NCI-H345 (cell line): ENCODE measurements at places on chromosomes 6 and 20.
A peak's percentile ranks its signal among the peaks of the same experiment; 100 is the strongest.

GRCh38 chr6:150503586-150504339, 95.9 kb upstream of the PLEKHG1 start:
- DNase-seq, result no peak

DNA sequence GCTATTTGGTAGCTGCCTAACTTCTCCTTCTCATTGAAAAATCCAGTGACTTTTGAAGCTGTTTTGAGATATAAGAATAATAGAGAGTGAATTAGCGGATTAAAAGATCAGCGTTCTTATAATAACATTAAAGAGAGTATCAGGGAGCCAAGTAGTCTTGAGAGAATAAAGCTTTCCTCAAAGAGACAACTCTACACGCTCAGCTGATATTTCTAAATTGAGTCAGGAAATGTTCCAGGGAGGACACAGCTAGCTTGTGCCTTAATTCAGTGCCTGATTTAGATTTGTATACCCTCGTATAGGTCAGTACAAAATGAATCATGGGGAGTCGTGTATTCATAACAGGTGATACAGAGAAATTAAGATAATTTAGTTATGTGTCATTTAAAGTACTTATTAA, 75.1 kb upstream of the QKI start:
- DNase-seq, result no peak

- DNase-seq, result no peak
Observed at GRCh38 chr20:50919567-50919966, 11.7 kb downstream of the ADNP start.

- no peak for DNase-seq
Observed at GRCh38 chr6:131336596-131336995, 201.3 kb downstream of the AKAP7 start.

GRCh38 chr6:52049252-52050050, 38.0 kb downstream of the PKHD1 start:
- peak; percentile 31 for DNase-seq

DNA sequence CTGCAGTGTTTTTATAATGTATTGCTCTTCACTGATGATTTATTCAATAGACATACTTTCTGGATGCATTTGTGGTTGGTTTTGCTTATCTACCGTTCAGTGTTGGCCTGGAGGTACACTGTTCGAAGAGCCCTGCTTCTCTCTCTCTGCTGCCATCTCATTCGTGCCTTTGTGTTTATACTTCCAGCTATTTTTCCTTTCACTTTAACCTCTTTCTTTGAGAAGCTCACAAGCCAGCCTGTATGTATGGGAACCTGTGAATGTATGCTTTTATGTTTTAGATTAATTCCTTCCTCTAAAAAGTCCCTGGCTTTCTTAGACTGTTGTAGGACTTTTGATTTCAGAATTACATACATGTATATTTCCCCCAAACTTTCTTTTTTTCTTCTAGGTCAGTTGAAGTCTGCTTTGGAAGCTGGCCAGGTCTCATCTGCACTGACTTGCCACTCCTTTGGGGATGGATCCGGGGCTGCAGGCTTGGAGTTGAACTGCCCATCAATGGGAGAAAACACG, 83.0 kb downstream of the SCAND1 start:
- DNase-seq, result no peak

GRCh38 chr6:79506251-79506650, 31.0 kb downstream of the LCA5 start:
- DNase-seq, result no peak

DNA sequence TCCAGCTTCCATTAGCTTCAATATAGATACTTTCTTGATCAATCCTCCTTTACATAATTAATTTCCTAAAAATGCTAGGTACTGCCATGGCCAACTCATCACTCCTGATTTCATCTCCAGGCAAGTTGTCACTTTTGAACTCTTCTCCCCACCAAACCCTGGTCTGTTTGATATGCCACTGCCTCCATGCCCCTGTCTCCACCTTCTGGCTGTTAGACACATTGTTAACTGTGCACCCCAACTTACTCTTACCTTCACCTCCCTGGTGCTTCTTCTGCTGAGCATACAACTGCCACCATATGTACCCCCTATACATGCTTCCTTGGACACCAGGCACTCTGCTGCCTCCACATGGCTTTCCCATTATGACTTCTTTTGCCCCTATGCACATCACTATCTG, 21.9 kb upstream of the AIG1 start:
- DNase-seq, result no peak

DNA sequence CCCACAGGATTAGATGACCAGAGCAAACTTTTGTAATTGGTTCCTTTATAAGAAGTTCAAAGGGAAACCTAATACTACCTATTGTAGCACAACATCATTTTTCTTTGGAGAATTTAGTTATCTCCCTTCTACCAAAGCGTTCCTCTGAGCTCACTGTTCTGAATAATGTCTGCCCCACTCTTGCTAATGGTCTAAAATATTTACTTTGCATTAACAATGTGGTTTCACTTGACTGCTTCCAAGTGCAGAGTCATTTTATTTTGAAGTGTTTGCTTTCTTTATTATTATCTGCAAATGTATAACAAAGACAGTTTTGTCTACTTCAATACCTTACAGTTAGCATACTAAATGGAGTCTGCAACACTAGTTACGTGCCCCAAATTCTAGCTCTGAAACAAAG, 15.0 kb downstream of the TRAPPC3L start:
- DNase-seq, result peak; percentile 51

GRCh38 chr6:13242178-13242577, 86.2 kb downstream of the TBC1D7 start:
- no peak for DNase-seq

DNA sequence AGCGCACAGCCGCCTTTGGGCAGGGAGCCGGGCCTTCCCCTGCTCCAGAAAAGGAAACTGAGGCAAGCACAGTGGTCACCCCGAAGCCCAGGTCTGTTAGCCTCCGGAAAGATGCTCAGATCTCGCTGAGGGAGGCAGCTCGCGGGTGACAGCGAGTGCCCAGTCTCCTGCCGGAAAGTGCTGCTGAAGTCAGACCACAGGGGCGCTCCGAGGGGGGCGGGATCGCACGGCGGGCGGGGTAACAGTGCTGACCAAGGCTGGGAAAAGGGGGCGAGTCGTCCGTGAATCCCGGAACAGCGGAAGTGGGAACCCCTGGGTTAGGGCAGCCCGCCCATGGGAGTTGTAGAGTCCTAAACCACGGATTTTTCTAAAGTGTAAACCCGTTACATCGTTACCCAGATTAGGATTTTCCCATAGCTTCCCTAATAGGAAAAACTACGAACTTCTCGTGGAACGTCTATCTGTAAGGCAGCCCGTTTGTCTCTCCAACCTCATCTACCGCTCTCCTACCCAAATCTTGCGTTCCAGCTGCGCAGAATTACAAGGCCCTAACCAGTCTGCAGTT, 504 bp downstream of the VPS16 start:
- DNase-seq, result peak; percentile 43

DNA sequence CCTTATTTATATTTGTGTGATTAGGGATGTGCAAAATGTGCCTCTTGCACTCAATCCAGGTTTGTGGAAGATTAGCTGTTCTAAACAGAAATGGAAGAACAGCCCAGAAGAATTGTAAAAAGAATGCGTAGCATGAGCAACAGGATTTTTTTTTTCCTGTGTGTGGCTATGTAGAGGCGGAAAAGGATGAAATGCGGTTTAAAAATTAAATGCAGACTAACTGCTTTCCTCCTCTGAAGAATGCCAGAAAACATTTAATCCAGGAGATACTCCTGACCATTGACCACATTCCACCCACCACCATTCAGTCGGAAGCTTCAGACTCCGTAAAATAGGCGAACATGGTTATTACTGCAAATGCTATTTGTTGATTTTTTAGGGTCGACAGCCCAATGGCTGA, 83.4 kb downstream of the BMP6 start:
- no peak for DNase-seq

DNA sequence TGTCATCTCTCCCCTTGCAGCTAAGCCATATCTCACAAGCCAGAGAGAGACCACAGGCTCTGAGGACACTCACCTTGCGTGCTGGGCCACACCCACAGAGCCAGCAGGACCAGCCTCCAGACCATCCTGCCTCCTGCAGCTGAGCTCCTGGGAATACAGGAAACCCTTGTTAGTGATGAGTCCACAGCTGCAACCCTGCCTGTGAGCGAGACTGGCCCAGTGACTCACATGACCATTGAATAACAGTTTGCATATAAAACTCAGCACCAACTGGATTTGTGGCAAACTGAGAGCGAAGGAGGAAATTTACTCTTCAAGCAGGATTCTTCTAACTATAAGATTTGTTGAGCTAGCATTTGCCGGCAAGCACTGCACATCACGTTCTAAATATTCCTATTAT, 3.0 kb downstream of the THBS2 start:
- peak; percentile 13 for DNase-seq

GRCh38 chr20:36231331-36231730, 4.9 kb upstream of the AAR2 start:
- no peak for DNase-seq

DNA sequence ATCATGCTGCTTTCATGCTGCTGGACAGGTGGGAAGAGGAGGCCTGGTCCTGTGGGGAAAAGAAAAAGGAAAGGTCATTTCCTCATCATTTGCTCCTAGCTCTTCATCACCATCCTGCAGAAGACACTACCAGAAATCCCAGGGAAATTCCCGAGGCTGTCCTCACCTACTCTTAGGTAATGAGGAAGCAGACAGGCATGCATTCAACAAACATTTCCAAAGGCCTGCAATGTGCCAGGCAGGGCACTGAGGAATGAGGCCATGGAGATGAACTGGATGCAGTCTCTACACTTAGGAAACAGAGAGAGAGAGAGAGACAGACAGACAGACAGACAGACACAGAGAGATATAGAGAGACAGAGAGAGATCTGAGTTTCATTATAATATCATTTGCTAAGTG, 83.0 kb upstream of the MRPS10 start:
- no peak for DNase-seq

- no peak for DNase-seq
Observed at GRCh38 chr20:58424218-58424969, 35.4 kb downstream of the VAPB start.

- no peak for DNase-seq
Observed at GRCh38 chr6:1394514-1395463, 5.4 kb downstream of the FOXF2 start.

- no peak for DNase-seq
Observed at GRCh38 chr20:62026564-62026856, 39.2 kb downstream of the TAF4 start.

DNA sequence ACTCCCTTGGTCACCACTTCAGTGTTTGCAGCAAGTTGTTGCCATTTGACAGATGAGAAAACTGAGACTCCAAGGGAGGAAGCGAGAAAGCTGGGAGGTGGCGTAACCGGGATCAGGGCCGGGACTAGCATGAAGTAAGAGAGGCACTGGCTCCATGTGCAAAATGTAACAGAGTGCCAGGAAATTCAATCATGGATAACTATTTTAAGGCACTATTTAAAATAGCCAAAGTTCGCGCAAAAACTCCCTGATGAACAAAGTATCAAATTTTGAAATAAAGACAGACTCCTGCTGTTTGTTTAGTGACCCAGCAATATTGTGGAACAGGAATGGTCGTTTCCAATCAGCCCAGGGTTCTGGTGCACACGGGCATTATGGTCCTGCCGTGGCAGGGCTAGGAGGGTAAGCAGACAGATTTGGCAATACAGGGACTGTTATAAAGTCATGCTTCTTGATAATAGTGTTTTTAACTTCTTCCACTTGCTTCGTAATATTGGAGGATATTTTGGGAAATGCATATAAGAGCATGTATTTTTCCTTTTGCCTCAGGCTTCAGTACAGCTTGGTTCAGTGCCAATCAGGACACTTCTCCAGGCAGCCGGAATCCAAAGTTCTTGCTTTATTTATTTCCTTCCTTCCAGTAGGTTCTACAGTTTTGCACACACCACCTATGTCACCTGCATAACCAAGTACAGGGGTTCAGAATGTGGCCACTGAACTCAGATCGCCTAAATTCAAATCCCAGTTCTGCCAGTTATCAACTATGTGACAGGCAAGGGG, 141.6 kb downstream of the EYA2 start:
- no peak for DNase-seq

- no peak for DNase-seq
Observed at GRCh38 chr6:203661-204060, 88.6 kb upstream of the DUSP22 start.

DNA sequence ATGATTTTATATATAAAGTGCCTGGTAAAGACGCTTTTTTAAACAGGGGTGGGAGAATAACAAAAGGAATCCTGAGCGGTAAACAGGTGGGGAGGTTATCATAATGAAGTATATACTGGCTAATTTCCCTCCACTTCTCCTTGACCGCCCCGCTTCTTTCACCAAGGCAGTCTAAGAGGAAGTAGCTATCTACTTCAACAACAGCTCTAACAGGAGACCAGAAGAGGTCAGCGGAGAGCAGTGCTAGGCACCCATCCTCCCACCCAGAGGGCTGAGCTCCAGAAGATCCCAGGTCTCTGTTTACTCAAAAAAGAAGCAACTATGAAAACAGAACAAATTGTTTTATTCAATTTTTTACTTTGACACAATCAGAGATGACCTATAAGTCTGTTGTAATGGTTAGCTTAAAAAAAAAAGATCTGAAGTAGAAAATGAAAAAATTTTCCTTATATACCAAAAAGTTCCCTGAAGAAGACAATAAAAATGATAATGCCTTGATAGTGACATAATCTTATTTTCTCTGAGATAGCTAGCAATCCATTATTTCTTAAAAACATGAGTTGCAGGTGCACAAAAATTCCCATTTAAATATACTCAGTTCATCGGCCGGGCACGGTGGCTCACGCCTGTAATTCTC, 141.1 kb downstream of the PDSS2 start:
- DNase-seq, result peak; percentile 59

DNA sequence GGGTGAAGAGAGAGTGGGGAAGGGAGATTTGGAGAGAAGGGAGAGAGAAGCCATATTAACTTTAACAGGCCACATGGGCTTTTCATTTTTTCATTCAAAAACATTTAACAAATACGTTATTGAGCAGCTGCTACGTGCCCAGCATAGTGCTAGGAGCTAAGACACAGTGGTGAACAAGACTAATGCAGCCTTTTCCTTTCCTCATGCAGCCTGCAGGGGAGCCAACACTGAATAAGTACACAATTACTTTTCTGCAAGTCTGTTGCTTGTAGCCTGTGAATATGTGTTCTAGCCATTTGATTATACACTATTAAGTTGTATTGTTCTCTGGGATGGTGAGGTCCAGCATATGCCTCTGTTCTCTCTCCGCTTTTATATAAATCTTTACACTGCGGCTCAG, 1.9 kb upstream of the BLOC1S5 start:
- DNase-seq, result no peak

DNA sequence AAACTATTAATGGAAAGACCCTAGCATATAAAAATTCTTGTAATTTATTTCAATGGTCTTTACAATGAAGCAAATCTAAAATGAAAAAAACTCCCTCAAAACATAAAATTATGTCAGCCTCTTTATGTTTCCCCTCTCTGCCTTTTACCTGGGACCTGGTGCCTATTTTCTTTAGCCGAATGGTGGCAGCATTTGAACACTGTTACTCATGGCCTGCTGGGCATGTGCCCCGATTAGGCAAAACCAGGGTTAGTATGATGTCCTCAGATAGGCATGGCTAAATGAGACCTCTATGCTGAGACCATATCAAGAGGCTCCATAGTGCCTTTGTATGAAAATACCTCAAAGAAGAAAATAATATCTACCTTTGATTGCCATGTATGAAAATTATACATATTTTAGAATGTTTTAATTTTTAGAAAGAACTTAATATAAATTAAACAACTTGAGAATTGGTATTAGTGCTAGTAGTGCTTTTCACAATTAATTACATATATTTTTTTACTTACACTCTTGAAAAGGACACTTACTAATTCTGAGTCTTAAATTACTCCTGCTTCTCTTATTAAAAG, 22.5 kb upstream of the C6orf58 start:
- peak; percentile 38 for DNase-seq
